ENCODE measurements at places on chromosomes 7 and 10. TPM values are rescaled to one million over a fixed set of nuclear protein-coding genes. Genes with fewer than 3 reads are reported as not detected.

PIP gene
- total RNA-seq = not detected

- H3K4me1 ChIP-seq = peaks cover 11% of the 10 kb centered on the region
- no peak for DNase-seq
- H3K36me3 ChIP-seq = no peaks in the 10 kb centered on the region
- no peak overlapping the region for H3K4me3 ChIP-seq
- no peaks in the 10 kb centered on the region for H3K27me3 ChIP-seq
Measured at GRCh38 chr10:26467639-26468038, 29.5 kb downstream of the APBB1IP start.

GRCh38 chr7:18768256-18768655 lies 272.7 kb downstream of the HDAC9 start:
- H3K4me3 ChIP-seq = no peak overlapping the region
- no peaks in the 10 kb centered on the region for H3K36me3 ChIP-seq
- peaks cover 39% of the 10 kb centered on the region for H3K4me1 ChIP-seq
- peak overlapping the region; percentile 43 for H3K27ac ChIP-seq

DNA sequence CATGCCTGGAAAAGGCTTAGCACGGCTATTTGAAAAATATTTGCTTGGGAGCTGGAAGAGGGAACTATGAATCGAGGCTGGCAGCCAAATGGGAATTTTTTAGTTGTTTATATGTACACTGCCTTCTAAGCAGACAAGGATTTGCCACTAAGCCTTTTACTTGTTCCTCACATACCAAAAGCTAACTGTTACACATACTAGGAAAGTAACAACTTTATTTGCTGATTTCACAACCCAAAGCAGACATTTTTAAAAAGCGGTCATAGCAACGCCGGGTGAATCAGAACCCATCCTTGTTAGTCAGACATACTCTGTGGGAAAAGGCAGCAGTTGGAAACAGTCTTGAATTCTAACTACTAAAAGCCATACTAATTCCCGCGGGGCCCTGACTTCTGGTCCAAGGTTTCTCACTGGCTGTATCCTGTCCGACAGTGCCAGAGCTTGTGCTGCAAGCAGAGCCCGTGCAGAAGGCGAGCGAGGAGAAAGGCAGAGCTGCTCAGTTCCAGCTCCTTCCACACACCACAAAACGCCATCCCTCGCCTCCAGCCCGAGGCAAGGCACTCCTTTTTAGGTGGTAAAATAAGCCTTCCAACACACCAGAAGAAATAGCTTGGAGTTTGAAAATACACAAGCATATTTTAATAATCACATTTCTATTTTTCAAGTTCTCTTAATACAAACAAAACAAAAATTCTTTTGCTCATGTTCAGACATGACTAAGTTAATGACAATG lies 89.2 kb downstream of the RNF216 start:
- H3K4me3 ChIP-seq = peak overlapping the region; percentile 45
- no peaks in the 10 kb centered on the region for H3K36me3 ChIP-seq
- peaks cover 71% of the 10 kb centered on the region for H3K4me1 ChIP-seq
- H3K27ac ChIP-seq = peak overlapping the region; percentile 100

- no peak for DNase-seq
- no peak overlapping the region for H3K27ac ChIP-seq
- H3K4me1 ChIP-seq = no peaks in the 10 kb centered on the region
Measured at GRCh38 chr10:6101181-6101580, 12.3 kb downstream of the RBM17 start.

Data from astrocyte (in vitro differentiated cells and primary cell).